ENCODE measurements at places on chromosomes 12 and 14. TPM values are rescaled to one million over a fixed set of nuclear protein-coding genes. Genes with fewer than 3 reads are reported as not detected.

- DNase-seq, result no peak
Measured at GRCh38 chr12:105113094-105113493, 5.6 kb downstream of the WASHC4 start.

GRCh38 chr14:65329911-65330310 is 82.6 kb upstream of the FUT8 start:
- DNase-seq, result no peak

DNA sequence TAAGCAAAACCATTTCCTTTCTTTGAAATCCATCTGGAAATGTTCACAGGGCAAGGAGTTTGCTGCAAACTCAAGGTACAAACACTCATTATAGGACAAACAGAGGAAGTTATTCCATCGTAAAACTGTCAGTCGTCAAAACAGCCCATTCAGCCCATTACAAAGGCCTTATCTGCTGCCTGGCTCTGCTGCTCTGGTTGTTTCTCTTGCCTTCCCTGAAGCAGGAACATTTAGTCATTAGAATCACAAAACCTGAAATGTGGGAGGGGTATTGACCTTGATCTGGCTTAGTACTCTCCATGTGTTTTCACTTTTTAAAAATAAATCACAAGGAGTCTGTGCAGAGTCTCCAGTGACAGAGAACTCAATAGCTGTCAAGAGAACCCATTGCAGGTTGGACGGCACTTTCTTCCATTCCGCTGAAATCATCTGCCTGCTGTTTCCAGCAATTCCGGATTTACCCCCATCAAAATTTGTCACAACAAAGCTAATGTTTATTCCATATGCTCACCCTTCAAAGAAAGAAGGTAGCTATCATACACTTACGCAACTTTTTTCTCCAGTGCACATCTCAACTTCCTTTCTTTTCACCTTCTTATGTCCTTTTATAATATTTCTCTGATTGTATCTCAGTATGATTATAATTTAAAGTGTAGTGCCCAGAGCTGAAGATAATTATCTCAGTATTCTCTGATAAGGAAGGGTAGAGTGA is 24.6 kb upstream of the ITPR2 start:
- DNase-seq, result no peak

- no peak for DNase-seq
Measured at GRCh38 chr14:85554106-85554505, 24.2 kb downstream of the FLRT2 start.

DNA sequence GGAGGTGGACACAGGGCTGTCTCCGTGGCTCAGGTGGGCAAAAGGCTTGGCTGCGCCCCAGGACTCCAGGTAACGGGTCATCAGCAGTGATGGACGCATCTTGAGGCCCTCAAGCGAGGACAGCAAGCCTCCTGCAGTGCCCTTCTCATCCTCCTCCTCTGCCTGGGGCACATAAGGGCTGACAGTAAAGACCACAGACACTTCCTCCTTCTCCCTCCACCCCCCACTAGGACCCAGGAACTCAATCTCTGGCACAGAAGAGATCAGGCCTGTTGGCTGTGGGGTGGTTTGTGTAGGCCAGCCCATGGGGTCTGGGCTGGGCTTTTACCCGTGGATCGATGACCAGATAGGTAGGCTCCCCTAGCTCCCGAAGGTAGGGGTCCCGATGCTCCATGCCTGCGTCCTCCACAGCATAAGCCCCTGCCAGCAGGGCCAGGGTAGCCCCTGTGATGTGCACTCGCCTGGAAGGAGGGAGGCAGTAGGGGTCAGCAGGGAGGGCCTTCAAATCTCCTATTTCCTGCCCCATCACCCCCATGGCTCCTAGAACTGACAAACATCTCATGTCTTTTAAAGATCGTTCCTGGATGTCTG is 5.7 kb downstream of the ADCY4 start:
- DNase-seq, result no peak

The FBRSL1 gene
- total RNA-seq, result 15.6 TPM
